ENCODE measurements at places on chromosomes 7 and 10. TPM values are rescaled to one million over a fixed set of nuclear protein-coding genes. Genes with fewer than 3 reads are reported as not detected.
A peak's percentile ranks its signal among the peaks of the same experiment; 100 is the strongest.

Gene CDHR3
- total RNA-seq: not detected

- DNase-seq: no peak
Measured at GRCh38 chr10:28463141-28463540, 69.8 kb upstream of the WAC start.

- no peak for DNase-seq
Measured at GRCh38 chr7:141154131-141154732, 80.4 kb downstream of the TMEM178B start.

Gene ARHGEF5
- total RNA-seq: not detected

DNA sequence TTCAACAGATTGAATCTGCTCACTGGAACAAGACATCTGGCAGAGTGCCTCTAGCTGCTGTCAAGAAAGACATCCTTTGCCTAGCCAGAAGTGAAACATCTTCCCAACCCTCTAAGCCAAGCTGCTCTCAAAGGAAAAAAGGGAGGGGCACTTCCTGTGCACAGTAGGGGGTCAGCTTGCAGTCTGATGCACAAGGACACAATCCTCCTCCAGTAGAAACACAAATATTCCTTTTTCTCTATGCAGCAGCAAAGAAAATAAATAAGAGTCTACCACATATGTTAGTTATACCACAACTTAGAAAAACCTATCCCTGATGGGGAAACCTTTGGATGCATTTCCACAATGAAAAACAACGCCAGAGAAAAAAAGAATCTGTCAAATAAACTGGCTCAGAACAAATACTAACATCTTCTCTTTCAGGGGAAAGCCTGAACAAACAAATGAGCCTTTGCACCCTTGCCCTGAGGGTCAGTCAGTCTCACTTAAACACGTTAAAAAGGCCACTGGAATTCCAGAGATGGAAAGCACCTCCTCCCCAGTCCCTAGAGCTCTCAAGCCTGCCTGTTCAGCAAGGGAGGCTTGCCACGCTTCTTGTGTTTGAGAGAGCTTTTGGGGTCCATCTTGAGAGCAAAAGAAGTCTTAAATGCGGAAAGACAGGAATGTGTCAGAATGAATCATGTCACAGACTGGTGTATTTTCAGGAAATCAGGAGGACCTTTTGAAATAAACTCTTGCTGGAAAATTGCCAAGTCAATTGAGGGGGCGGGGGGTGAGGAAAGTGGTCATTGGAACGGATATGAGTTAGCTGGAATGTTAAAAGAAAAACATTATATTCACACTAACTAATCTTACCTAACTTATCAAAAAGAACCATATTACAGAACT, 7.5 kb downstream of the LAMB1 start:
- no peak for DNase-seq

- no peak for DNase-seq
Measured at GRCh38 chr7:33649476-33650441, 255.6 kb upstream of the BMPER start.

Gene DRGX
- not detected for total RNA-seq

GRCh38 chr10:80177781-80178636, 27.3 kb downstream of the ANXA11 start:
- no peak for DNase-seq

Gene SLC26A5
- total RNA-seq: not detected

Gene DYDC2
- total RNA-seq: not detected

DNA sequence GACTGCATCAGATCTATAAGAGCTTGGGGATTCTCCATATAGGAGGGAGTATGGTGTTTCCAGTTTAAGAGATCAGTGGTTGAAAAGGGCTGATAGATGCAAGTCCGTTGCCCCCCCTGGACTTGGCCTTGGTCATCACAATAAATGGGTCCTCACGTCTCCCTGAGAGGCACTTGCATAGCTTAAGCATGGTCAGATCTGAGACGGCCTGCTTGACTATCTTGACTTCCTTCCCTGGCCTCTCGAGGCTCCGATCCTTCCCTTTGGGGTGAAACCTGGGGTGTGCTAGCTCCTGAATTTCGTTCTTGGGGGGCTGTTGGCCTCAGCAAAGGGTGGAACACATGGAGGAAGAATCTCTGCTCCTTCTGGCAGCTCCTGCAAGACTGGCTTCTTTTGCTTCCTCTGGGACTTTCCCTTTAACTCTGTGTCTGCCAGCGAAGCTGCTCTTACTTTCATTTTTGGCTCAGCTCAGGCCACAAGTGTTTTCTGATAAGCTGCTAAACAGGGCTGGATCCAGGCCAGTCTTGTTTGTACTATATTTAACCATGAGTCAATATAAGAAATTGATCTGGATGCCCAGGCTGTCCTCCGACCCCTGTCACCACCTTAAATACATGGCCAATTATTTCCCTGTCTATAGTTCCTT, 11.2 kb upstream of the ZNF485 start:
- DNase-seq: peak; percentile 38

Gene NPY4R2
- not detected for total RNA-seq

Gene ATG9B
- total RNA-seq: 1.6 TPM

Gene CLDN12
- total RNA-seq: 4.8 TPM

Gene ZNF735
- not detected for total RNA-seq

Gene PPP1R17
- total RNA-seq: 7.9 TPM

GRCh38 chr7:157405501-157405900, 68.7 kb downstream of the DNAJB6 start:
- DNase-seq: no peak

Gene UCMA
- 0.63 TPM for total RNA-seq

DNA sequence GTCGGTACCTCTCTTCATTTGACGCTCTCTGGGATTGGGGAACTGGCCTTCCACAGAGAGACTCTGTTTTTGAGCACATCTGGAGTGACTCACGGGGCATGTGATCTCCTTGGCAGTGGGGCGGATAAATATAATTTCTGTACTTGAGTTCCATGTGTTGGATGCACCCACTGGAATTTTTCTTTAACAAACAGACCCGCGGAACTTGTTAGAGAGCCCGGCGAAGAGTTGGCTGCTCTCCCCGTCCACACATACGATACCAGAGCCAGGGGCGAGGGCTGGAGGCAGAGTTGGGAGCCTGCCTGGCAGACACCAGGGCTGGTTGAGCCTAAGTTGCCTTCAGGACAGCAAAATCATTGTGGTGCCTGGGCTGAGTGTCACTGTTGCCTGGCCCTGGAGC, at the start of gene FAM180A:
TSS of gene FAM180A (minus strand) at position 44 of the 400 bp plus-strand sequence. CDS start 233 bp downstream, outside the sequence.
- no peak for DNase-seq

Gene GPR26
- not detected for total RNA-seq

DNA sequence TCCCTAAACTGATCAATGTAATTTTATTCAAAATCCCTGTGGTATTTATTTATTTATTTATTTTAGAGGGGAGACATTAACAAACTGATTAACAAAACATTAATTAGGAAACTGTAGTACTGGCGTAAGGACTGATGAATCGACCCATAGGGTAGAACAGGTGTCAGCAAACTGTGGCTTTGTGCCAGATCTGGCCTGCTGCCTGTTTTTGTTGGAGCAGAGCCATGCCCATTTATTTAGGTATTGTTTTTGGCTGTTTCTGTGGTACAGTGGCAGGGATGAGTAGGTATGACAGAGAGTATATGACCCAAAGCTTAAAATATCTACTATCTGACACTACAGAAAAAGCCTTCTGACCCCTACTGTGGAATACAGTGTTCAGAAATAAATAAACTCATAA, 332.5 kb upstream of the ETV1 start:
- DNase-seq: no peak

DNA sequence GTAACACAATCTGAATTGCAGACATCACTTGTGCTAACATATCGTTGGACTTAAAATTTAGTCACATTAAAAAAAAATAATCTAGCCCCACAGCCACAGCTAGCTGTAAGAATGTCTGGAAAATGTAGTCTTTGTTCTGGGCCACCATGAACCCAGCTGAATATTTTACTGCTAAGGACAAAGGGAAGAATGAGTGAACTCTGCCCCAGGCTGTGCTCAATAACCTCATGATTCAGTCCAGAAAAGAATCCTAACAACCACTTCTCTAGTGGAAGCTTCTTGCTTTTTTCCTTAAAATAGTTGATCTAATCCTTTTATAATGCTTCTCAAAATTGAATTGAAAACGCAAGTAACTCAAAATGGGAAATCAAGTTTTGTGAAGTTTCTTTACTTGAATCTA, 25.6 kb upstream of the SOSTDC1 start:
- DNase-seq: no peak

Gene PNLIPRP1
- total RNA-seq: not detected

Gene TCERG1L
- total RNA-seq: not detected

Gene TAC1
- not detected for total RNA-seq

GRCh38 chr10:12513775-12514673, 164.7 kb downstream of the CAMK1D start:
- DNase-seq: no peak

GRCh38 chr7:32893207-32893524, 1.6 kb upstream of the KBTBD2 start:
- DNase-seq: no peak

GRCh38 chr7:33958104-33958503, 52.8 kb downstream of the BMPER start:
- no peak for DNase-seq

- DNase-seq: no peak
Measured at GRCh38 chr7:129435414-129435829, 1.2 kb downstream of the STRIP2 start.

DNA sequence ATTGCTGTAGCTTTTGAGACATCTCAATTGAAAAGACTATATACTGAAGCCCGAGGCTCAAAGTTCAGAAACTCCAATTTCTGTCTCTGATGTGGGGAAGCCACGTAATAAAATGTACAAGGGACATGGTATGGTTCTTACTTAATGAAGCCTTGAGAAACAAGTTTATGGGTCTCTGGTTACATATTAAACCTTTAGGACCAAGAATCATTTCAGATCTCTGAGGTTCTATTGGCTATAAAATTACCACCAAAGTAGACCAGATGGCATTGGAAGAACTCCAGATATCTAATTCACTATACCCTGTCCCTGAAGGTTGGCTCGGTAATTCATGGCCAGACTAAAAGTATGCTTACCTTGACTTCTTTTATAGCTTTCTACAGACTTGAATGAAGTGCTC, 23.7 kb downstream of the STAMBPL1 start:
- no peak for DNase-seq

All from Karpas-422 (cell line).